ENCODE measurements at places on chromosomes 1 and 21.

GRCh38 chr1:102970496-102971078 lies 137.7 kb downstream of the COL11A1 start:
- peak; percentile 11 for DNase-seq

DNA sequence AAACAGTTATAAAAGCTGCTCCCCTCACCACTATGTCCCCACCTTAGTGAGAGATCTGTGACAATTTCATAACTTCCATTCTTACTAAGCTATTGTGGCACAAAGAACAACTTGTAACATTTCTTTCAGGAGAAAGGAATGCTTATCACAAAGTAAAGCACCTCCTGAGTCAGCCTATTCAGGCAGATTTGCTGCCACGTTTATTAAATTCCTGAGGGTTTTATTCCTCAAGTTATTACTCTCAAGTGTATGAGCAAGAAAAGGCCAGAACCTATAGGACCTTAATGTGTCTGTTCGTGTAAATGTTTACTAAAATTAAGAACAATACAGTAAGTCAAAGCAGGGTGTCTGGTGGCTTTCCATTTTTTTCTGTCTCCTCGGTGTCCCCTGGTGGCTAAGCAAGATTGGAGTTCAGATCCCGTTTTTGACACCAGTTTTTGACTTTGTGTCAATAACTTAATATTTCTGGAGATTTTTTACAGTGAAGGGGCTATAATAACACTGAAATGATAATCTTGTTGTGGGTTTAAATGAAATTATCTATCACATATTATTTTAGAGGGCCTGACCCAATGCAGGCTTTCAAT lies 1539.6 kb downstream of the BRINP3 start:
- no peak for DNase-seq

- DNase-seq: no peak
Observed at GRCh38 chr1:109356915-109357314, 40.8 kb downstream of the SORT1 start.

DNA sequence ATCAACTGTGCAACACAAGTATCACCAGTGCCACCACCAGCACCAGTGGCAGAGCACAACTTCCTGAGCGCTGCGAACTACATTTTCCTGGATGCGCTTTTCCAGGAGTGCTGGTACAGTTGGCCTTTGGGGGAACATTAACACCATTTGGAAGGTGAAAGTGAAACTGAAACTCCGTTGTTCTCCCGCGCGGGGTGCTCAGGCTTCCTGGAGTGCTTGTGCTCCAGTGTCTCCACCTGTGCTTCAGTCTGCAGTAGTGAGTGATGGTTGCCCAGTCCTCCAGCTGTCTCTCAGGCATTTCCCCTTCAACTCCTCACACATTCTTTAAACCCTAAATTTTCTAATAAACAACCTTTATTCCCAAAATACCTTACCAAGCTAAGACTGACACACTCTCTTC lies 187.8 kb downstream of the LRRIQ3 start:
- no peak for DNase-seq

DNA sequence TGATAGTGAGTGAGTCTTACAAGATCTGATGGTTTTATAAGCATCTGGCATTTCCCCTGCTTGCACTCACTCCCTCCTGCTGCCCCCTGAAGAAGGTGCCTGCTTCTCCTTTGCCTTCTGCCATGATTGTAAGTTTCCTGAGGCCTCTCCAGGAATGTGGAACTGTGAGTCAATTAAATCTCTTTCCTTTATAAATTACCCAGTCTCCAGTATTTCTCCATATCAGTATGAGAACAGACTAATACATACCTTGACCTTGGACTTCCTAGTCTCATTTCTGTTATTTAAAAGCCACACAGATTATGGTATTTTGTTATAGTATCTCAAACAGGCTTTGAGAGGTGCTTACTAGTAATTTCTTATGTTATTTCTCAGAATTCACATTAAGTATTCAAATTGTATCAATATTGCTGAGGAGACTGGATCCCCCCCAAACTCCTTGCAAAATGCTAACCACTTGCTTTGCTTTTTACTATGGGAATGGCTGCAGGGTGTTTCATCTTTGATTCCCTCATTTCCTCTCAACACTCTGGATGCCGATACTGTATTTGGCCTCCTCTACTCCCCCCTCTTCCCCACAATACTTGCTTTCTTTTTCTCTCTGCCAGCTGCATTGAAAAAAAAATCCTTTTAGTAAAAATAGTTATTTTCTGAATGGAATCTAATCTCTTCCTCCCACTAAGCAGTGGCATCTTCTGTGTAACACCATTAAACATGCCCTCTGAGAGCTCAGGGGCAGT lies 96.9 kb upstream of the WLS start:
- no peak for DNase-seq

All from NCI-H1930 (cell line).